Activated CD8-positive, alpha-beta T cell treated with anti-CD3 and anti-CD28 coated beads, Interleukin-2, amount 10 ng/mL, durations not matched to agents 7 days and 5 days (primary cell): ENCODE measurements at places on chromosomes 5 and 9. TPM values are rescaled to one million over a fixed set of nuclear protein-coding genes. Genes with fewer than 3 reads are reported as not detected.

DNA sequence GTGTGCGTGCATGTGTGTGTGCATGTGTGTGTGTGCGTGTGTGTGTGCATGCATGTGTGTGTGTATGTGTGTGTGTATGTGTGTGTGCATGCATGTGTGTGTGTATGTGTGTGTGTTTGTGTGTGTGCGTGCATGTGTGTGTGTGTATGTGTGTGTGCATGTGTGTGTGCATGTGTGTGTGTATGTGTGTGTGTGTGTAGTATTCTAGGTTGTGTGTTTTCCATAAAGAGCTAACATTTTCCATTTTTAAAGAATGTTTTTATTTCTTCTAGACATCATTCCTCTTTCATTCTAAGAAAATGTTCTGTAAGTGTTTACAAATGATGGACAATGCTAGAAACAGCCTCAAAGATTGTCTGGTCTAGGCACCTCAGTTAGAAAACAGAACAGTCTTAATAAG, 15.6 kb downstream of the ENTREP1 start:
- DNase-seq: no peak

GRCh38 chr5:115531787-115532367, 12.7 kb downstream of the FEM1C start:
- DNase-seq: no peak

- no peak for DNase-seq
These were observed 119.6 kb upstream of the ITGA1 start for GRCh38 chr5:52668139-52668538.

DNA sequence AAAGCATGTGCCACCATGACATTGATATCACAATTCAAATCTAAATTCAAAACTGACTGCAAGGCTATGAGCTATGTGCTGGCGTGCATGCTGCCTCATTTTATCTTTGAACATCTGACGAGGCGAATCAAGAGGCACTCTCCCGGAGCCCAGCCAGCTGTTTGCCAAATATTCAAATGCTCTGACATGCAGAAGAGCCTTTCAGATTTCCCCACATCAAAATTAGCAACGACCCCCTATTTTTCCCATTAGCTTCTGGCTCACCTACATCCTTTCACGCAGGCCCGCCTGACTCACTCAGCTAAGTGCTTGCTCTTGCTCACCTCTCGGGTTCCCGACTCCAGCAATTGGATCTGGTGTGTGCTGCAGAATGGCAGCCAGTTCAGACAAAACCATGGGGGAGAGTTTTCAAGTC, 159.0 kb downstream of the NR2F1-AS1 start:
- DNase-seq: no peak

- DNase-seq: no peak
These were observed 194.9 kb downstream of the MLLT3 start for GRCh38 chr9:20427359-20427758.

DNA sequence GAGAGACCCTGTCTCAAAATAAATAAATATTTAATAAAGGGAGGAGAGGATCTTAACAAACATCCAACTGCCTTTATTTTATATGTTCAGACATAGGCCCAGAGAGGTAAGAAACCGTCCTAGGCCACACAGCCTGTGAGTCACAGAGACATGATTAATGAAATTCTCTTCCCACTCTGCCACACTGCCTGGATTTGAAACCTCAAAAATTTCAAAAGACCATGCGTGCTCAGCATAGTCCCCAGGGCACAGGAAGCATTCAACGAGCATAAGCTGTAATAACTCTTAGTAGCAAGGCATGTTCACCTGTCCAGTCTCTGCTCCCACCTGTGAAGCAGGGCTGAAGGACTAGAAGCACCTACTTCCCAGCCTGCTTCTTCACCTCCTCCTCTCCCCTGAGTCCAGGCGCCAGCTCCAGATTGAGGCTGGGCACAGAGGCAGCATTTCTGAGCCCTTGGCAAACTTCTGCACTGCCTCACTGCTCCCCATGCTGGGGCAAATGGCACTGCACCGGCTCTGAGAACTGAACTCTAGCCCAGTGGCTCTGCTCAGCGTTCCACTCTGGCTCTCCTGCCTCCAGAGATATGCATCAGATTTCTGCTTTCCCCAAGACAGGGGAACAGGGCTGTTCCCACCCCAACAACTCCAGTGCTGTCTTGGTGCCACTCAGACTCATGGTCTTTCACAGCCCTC, 1.1 kb downstream of the FAT2 start:
- no peak for DNase-seq

DNA sequence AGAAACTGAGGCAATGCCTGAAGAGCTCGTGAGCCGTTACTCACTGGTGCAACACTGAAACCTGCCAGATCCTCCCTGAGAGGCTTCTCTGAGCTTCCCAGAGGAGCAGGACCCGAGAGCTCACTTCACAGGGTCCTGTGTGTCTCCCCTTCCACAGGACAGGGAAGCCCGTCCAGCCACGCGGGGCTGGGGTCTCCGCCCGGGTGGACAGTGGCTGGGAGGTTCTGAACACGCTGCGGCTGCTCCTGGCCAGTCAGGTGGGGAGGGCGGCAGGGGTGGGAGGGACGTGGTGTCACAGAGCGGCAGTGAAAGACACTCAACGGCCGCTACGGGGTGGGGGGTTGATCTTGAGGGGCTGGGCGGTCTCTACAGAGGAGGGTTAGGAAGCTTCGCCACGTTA, 290 bp upstream of the ZDHHC11 start:
- DNase-seq: no peak

Gene KIAA0825
- total RNA-seq: 2.0 TPM

Gene SUSD3
- 57.9 TPM for total RNA-seq
